ENCODE measurements at places on chromosomes 16 and 17.
A peak's percentile ranks its signal among the peaks of the same experiment; 100 is the strongest.

DNA sequence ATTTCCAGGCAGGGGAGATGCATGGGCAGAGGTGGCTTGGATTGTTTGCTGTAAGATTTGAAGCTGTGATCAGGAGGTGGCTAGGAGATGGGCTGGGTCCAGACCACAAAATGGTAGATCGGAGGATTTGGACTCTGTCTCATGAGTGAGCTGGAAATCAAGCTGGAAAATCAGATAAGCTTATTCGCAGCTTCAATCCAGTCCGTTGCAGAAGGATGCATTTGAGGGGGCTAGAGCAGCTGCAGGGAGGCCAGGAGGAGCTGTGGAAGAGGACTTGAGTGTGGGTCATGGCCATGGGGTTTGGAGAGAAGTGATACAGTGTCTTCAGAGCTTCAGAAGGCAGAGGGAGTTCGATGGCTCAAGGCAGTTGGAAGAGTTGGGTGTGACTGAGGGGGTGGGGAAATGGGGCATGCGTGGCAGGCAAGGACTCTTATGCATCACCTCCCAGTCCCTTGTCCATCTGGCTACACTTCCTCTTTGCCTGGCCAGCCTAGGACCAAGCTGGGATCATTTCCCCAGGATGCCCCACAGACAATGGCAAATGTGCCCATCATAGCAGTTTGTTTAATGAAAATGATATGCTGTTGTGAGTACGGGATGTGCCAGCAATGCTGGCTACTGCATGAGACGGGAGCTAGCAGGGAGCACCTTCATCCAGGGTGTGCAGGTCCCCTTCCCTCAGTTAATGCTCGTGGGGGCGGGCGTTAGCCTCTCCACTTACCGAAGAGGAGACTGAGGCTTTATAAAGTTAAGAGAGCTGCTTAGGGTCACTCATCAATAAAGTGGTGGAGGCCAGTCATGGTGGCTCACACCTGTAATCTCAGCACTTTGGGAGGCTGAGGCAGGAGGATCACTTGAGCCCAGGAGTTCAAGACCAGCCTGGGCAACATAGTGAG is 20.6 kb downstream of the QPRT start:
- DNase-seq, result no peak

DNA sequence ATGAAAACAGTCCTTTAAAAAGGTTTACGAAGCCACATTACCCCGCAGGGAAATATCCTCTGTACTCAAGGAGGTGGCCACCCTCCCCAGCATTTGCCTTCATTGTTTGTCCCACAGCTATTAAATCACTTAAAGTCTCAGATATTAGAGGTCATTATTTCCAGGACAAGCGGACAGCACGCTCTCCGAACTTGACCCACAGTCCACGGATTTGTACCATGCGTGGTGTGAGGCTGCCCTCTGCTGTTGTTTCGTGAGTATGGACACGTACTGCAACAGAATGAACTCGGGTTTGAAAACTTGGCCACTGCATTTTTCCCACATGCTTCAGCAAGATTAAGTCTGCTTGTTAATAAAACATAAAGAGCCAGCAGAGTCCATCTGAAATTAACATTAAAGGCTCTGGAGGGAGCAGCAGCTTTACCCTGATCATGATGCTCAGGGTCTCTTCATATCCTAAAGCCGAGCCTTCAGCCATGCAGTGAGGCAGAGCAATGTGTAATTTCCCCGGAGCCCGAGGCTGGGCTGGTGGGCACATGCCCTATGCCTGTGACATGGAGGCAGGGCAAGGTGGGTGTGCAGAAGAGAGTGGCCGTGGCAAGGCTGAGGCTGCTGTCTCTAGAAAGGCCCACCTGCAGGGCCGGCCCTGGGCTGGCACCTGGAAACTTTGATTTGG is 19.7 kb downstream of the MEAK7 start:
- DNase-seq, result peak; percentile 55

- no peak for DNase-seq
These were observed 22.2 kb downstream of the ANKFY1 start for GRCh38 chr17:4241535-4241934.

GRCh38 chr16:51813609-51814008 is 662.5 kb upstream of the SALL1 start:
- peak; percentile 59 for DNase-seq

DNA sequence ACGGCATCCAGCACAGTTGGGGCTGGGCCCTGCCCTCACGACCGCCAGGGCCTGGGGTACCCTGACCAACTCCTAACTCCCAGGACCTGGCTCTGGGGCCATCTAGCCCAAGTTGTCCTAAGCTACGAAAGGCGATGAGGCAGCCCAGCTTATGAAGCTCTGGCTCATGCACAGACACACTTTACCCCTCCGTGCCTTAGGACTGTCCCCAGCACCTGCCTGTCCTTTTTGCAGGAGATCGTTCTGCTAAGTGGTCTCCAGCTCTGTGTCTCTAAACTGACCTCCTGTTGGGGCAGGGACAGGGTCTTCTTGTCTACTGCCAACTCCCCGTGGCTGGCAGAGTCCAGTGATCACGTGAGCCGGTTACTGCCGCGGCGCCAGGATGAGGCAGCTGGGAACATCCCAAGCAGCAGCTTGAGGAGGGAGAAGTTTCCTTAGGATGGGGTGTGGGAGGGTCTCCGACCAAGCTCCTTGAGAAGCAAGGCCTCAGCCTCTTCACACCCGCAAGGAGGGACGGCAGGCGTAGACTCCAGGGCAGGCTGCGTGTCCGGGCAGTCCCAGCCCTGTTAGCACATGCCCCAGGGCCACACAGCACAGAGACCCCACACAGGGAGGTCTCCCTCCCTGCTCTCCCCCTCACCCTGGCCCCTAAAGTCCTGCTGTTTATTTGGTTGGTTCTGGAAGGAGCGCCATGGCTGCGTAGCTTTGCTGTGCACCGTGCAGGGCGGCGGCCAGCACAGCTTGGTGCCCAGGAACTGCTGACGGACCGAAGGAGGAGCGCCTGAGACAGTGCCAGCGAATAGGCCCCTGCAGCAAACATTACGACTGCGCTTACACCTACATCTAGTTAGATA is 16.4 kb upstream of the METRNL start:
- no peak for DNase-seq

- DNase-seq, result peak; percentile 87
These were observed 408.9 kb downstream of the PMP22 start for GRCh38 chr17:14856176-14856575.

DNA sequence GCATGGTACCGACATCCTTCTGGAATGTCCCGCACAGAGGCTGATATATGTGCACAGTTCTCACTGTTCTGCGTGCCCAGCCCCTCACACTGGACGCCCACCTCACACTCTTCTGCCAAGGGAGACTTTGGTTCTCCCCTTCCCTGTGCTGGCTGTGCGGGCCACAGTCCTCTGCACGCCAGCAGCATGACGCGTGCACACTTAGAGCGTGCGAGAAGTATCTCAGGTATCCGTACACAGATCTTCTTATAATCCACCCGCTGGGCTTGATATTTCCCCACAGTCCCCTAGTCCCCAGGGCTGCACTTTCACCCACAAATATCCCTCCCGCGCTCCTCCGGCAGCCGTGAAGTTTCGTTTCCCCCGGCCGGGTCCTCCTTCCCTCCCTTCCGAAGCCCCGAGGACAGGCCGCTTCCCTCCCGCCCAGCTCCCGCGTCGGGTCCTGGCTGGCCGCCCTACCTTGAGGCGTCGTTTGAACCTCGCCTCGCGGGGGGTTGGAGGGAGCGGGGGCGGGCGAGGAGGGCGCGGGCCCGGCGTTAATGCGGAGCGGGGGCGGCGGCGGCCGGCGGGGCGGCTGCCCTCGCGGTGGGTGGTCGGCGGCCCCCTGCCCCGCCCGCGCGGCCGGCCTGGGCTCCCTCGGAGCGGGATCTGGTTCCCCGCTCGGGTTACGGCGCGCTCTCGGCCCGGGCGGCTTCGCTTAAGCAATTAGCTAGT is 5.0 kb upstream of the FOXF1 start:
- peak; percentile 68 for DNase-seq

- peak; percentile 26 for DNase-seq
These were observed 32.4 kb downstream of the LCMT1 start for GRCh38 chr16:25143928-25144327.

- no peak for DNase-seq
These were observed 706 bp downstream of the TEN1 start for GRCh38 chr17:75979705-75980187.

GRCh38 chr16:5928476-5929065 is 831.0 kb upstream of the EEF2KMT start:
- DNase-seq, result peak; percentile 54

- no peak for DNase-seq
These were observed 9.3 kb upstream of the FAAP100 start for GRCh38 chr17:81561494-81561885.

DNA sequence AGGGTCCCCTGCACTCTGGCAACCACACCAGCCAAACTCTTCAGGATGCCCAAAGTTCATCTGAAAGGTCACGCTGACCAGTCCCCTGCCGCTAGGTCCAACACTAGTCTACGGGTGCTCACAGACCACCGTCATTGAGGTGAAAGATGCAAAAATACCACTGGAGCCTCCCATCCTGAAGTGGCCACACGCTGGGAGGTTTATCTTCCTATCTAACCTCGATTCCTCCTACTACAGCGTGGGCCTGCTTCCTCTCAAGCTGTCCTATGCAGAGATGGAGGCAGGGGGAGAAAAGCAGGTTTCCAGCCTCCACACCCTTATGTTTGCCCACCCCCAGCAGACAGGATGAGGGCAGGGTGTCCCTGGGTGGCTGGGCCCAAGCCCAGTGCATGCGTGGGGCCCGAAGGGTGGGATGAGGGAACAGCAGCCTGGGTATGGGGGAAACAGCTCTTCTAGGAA is 6.3 kb downstream of the SRCIN1 start:
- no peak for DNase-seq

DNA sequence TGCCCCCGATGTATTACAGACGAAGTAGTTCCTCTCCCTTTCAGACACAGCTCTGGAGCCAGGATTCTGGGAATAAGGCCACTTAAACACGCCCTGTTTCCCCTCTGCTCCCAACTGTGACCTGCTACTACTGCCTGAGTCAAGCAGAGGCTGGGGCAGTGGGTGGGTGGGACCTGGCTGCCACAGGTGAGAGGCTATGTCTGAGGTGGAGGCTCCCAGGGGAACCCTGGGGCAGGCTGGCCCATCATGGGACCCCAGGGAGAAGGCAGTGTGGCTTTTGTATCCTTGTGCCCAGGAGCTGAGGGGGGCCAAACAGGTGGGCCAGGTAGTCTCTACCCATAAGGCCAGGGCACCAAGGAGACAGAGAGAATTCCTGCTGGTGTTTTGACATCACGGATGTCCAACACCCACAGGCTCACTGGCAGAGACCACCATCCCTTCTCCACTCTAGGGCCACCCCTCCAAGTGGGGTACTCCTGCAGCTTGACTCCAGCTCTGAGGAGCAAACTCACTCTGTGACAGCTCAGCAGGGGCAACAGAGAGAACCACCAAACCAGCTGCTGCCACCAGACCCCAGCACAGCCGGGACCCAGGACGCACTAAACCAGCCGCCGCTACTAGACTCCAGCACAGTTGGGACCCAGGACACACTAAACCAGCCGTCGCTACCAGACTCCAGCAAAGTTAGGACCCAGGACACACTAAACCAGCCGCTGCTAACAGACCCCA is 105.3 kb upstream of the SMURF2 start:
- no peak for DNase-seq

GRCh38 chr17:9821921-9822320 is at the start of gene GSG1L2:
Gene GSG1L2 (minus strand): TSS chr17:9822079. CDS start chr17:9822071, 8 bp downstream.
- no peak for DNase-seq

DNA sequence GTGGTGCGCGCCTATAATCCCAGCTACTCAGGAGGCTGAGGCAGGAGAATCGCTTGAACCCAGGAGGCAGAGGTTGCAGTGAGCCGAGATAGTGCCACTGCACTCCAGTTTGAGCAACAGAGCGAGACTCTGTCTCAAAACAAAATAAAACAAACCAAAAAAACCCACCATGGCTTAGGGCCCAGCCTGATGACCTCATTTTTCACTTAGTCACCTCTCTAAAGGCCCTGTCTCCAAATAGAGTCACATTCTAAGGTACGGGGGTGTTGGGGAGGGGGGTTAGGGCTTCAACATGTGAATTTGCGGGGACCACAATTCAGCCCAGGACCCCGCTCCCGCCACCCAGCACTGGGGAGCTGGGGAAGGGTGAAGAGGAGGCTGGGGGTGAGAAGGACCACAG is 1.4 kb upstream of the STH start:
- no peak for DNase-seq

DNA sequence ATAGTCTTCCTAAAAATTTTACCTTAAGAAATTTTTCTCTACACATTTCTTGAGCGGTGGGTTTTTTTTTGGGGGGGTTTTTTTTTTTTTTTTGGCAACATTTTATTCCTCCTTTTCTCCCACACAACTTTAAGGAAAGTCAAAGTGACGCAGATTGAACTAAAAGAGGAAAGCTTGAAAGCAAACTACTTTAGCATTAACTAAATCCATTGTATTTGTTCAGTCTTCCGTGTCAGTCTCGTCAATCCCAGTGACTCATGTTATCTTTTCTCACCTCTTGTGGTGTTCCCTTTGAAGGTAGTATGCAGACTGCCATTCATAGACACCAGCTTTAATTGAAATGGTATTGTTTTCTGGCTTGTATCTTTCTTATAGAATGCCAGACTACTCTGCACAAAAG is 39.3 kb downstream of the TADA2A start:
- peak; percentile 86 for DNase-seq

DNA sequence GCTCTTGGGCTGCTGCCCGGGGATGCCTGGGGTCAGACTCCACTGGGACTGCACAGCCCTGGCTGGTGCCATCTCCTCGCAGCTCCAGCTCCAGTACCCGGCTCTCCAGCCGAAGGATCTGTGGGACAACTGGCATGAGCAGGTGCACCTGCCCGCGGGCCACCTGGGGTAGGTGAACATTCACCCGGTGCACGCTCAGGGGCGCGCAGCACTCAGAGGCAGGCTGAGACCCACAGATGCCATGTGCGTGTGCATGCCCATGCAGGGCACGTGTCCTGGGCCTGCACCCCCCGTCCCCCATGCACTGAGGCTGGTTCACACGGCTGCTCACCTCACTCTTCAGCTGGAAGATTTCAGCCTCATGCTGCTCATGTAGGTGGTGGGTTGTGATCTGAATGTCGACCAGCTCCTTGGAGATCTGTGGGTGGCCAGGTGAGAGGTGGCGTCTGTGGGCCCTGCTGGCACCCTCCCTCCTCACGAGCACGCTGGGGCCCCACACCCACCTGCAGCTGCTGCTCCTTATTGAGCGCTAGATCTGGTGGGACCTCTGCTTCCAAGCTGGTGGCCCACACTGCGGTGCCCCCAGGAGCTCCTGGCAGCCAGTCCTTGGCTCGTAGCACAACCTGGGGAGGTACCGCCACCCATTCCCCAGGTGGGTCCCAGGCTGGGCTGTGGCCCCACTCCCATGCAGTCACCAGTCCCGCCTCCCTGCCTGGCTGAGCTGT is 618 bp downstream of the CCDC78 start:
- DNase-seq, result no peak

- no peak for DNase-seq
These were observed 428.7 kb downstream of the CNTNAP4 start for GRCh38 chr16:76705892-76706291.

Data from neural progenitor cell (in vitro differentiated cells).